ENCODE measurements at places on chromosomes 5 and 9.

- DNase-seq: no peak
These were observed 124.2 kb upstream of the TNPO1 start for GRCh38 chr5:72692231-72692637.

GRCh38 chr5:167877114-167877722, 414.2 kb upstream of the WWC1 start:
- no peak for DNase-seq

DNA sequence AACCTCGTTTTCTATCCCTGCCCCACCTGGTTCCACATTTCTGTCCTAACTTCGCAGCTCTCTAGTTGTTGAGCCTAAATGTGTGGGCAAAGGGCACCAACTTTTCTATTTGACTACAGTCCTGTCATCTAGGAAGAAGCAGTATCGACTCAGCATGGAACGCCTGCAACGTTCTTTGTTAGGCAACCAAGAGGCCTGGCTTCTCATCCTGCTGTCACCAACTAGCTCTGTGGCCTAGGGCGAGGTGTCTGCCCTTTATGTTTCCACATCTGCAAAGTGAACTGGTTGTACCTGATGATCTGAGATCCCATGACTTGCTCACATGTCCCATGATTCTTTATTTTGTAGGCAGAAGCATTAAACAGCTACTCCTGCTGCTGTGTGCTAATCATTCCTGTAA, 248.9 kb downstream of the ADAMTSL1 start:
- DNase-seq: no peak

- peak; percentile 34 for DNase-seq
These were observed 2.3 kb downstream of the DENND4C start for GRCh38 chr9:19232823-19233194.
